ENCODE measurements at places on chromosomes 3 and 15. TPM values are rescaled to one million over a fixed set of nuclear protein-coding genes. Genes with fewer than 3 reads are reported as not detected.
A peak's percentile ranks its signal among the peaks of the same experiment; 100 is the strongest.

- no peak for DNase-seq
Measured at GRCh38 chr3:25648925-25649830, 15.5 kb downstream of the TOP2B start.

DNA sequence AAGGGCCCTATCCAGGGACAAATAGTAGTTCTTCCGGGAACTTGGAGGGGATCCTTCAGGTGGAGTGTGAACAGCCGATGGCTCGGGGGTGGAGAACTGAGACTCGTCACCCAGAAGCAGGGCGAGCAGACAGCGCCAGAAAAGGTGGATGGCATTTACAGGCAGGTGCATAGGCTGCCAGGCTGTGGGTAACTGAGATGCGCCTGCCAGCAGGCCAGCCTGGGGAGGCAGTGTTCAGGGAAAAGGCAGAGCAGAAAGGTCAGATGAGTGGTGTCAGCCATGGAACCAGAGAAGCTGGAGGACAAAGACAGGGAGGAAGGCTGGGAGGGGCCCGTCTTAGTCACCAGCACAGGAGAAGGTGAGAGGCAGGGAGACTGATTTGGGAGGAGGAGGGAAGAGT, 53.0 kb upstream of the SEC22A start:
- no peak for DNase-seq

DNA sequence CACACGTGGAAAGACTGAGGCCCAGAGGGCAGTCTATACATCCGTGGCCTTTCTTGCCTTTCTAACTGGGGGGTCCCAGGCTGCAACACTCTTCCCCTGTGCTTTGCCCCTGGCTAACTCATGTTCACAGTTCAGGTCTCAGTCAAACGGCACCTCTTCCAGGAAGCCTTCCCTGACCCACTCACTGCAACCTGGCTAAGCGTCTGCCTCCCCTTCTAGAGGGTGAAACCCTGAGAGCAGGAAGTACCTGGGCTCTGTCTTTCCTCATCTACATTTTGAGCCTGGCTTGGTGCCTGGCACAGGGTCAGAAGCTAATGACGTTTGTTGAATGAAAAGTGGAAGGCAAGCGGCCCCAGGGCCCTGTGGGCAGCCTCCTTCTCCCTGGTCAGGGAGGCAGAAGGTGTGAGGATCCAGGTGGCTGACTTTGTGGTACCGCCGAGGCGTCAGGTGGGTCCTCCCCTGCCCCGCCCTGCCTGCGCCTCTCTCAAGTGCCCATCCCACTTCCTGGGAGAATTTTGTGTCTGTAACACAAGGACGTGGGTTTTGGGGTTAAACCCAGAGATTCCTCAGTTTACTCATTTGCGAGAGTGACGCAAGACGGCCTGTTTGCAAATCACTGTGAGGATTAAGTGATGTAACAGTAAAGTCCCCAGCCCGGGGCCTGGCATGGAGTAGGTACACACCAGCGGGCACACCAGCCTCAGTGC, 32.1 kb downstream of the DNASE1L3 start:
- DNase-seq, result no peak

DNA sequence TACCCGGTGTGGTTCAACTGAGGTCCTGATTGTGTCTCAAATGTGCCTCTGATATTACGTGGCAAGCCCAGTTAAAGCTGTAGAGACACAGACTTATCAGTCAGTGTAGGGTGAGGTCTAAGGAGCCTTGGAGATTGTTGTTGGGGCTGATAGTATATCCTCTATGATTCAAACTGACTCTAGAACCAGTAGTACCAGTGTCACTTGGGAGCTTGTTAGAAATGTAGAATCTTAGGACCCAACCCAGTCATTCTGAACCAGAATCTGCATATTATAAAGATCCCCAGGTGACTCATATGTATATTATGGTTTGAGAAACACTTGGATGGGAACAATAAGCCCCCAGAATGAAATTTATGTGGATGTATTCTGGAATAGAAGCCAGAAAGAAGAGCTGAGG, 83.5 kb downstream of the PIK3R4 start:
- no peak for DNase-seq

DNA sequence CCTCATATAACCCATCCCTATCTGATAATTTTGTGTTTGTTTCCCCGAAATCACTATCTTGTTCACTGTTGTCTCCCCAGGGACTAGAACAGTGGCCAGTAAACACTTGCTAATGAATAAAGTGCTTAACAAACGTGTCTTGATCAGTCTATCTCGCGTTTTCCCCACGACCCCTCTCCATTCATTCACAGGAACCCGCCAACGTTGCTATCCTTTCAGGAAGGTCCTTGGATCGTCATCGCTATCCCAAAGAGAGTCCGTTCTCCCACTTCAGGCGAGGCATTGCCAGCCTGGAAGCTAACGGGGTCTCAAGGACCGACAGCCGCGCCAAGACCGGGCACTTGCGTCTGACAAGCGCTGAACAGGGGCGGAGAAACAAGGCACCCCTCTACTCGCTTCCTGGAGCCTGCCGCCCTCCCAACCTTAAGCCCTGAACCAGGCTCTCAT, 344 bp downstream of the LINS1 start:
- DNase-seq, result no peak

DNA sequence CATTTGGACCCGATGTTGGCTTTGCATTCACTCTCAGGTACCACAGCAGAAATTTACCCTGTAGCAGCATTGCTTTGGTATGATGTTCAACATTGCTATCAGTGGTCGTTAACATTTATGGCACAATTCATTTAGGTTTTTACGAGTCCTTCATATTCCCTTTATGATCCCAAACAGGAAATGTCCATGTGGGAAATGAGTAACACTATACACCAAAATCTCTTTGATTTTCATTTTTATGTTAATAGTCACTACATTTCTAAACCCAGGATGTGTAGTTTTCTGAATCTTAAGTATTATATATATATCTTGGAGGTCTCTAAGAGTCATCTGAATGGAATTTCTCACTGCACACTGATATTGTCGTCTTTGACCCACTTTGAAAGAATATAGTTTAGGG, 78.5 kb upstream of the RBMS3 start:
- no peak for DNase-seq

GRCh38 chr3:58491506-58492402, at the start of gene KCTD6:
TSS of gene KCTD6 (plus strand) at chr3:58492096. CDS start at chr3:58498756, 6,660 bp downstream.
- DNase-seq, result peak; percentile 81

DNA sequence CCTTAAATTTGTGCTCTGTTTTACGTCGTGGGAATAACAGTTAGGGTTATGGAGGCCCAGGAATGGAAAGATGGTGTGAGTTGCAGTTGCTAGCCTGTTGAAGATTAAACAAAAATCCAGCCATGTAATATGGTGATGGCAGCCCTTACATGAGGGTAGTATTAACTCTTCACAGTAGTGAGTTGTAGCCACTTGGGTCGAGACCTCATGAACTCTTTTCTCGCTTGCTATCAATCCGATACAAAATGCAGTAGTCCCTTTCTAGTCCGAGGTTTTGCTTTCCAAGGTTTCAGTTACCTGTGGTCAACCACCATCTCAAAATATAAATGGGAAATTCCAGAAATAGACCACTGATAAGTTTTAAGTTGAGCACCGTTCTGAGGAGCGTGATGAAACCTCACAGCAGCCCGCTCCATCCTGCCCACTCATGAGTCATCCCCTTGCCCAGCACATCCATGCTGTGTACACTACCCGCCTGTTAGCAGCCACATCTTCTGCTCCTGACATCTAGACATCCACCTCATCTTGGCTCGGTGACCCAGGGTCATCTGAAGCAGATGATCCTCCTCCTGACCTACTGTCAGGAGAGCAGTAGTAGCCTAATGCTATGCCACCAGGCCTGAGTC, 177.9 kb downstream of the CDIN1 start:
- no peak for DNase-seq

DNA sequence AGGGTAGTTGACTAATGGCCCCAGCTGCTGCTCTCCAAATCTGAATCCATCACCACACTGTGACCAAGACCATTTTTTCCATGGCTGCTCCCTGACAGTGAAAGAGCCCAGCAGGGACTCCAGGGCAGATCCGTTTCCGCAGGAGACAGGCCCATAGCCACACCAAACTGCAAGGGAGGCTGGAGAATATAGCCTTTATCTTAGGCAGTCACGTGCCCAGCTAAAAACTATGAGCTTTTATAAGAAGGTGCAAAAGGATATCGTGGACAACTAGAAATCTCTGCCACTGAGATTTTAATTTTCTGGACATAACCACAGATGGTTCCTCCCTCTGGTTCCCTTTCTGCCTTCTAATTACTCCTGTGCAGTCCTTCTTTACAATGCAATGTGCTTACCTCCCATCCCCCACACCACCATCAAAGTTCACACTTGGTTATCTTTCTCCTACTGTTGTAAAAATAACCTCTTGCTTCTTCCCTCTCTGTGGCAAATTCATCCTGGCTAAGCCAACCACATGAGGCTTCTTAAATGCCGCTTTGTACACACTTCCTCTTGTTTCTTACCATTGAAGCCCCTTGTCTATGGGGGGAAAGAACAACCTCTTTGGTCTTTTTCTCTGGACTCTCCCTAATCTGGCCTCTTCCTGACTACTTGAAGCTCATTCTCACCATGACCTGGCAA, 233.7 kb downstream of the SHQ1 start:
- peak; percentile 61 for DNase-seq

GRCh38 chr3:47606165-47606564, 27.5 kb upstream of the CSPG5 start:
- no peak for DNase-seq

DNA sequence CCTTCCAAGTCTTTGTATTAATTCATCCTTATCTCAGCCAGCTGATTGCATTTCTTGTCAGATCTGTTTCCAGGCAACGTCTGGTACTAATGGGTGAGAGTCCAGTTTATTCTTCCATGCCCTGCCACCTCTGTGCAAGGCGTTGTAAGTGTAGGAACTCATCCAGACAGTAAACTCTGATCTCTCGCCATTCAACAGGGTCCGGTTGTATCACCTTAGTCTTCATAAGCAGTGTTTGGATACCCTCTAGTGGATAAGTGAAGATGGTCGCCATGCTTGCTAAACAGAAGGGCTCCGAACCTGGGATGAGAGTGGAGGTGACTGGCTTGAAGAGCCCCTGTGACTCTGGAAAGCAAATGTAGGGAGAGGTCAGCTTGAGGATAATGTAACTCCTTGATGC, 51.6 kb upstream of the CMTM7 start:
- DNase-seq, result peak; percentile 62

- no peak for DNase-seq
Measured at GRCh38 chr15:69056365-69056764, 41.9 kb downstream of the NOX5 start.

GRCh38 chr15:28921919-28922706, 36.3 kb downstream of the APBA2 start:
- DNase-seq, result no peak

DNA sequence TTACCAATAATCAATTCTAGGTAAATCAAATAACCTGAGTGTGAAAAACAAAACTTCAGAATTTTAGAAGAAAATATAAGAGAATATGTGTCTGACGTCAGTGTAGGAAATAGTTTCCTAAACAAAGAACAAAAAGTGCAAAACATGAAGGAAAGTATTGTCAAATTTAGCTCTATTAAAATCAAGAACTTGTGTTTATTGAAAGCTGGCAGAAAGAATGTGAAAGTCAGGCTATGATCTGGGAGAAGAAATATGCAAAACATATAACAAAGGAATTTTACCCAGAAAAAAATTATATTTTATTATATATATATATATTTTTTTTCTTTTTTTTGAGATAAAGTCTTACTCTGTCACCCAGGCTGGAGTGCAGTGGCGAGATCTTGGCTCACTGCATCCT, 129.1 kb upstream of the ANKRD28 start:
- DNase-seq, result no peak

GRCh38 chr3:30526031-30526430, 80.4 kb upstream of the TGFBR2 start:
- DNase-seq, result no peak

GRCh38 chr3:69791919-69792399, 52.7 kb downstream of the MITF start:
- DNase-seq, result no peak

DNA sequence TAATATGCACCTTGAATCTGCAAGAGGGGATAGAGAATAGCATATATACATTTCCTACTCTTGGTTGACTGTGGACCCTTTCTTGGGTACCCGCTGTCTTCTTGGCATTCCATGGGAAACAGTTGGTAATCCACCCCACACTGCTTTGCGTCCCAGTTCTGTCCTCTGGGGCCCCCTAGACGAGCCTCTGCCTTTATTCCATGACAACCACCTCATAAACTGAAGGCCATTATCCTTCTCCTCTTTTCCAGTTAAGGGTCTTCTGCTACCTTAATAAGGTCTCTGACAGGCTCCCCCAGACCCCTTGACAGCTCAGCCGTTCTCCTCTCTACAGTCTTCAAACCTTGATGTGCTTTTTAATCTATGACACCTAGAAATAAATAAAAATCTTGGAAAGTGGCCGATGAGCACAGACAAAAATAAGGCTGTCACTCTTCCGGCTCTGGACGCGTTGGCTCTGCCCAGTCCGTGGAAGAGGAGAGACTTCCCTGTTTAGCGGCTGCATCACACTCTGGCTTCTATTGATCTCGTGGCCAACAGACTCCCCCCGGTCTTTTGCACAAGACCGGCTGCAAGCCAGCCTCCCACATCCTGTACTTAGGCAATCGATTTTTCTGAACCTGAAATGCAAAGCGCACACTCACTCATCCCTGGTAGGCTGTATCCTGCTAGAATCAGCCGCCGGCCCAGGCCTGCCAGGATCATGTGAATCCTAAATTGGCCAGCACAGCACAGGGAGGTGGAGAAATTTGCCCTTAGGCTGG, 251.0 kb upstream of the TLE3 start:
- no peak for DNase-seq

- DNase-seq, result no peak
Measured at GRCh38 chr15:75468913-75469598, 17.6 kb upstream of the SIN3A start.

DNA sequence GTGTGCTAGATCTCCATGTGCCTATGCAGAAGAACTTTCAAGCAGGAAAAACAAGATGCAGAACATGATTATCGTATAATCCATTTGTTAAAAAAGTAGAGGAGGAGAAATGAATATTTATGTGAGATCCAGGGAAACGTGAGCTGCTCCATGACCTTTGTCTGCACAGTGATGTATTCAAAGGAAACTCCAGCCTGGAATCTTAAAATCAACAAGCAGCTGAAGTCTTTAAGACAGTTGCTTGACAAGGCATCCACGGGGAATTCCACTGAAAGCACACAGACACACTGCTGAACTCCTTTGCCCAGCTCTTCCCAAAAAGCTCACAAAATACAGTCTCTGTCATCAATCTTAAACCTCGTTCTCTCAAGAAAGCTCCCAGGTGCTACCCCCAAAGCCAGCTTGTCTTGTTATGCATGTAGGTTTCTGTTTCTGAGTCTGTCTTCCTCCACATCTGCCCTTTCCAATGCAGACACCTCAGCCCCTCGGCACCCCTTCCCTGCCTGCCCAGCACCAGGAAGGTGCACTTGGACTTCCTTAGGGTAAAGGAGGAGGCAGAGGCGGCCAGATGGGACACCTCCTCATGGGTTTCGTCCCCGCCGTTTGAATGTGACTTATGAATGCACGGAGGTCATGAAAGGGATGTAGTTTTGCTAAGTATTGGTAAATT, 28.7 kb downstream of the LRRK1 start:
- no peak for DNase-seq

GRCh38 chr3:43423142-43423541, 136.8 kb downstream of the SNRK start:
- no peak for DNase-seq

- no peak for DNase-seq
Measured at GRCh38 chr15:66169023-66169422, 84.5 kb downstream of the MEGF11 start.

SRGAP3 gene
- 4.4 TPM for total RNA-seq

VWA5B2 gene
- total RNA-seq, result 0.05 TPM

CXCR6 gene
- total RNA-seq, result 10.4 TPM

ZKSCAN7 gene
- 8.0 TPM for total RNA-seq

HCLS1 gene
- 128 TPM for total RNA-seq

CD200R1 gene
- total RNA-seq, result 7.8 TPM

FETUB gene
- total RNA-seq, result 0.09 TPM

Data from thymus (tissue), 14 donors.